Activated T-cell treated with anti-CD3 and anti-CD28 coated beads, Interleukin-2, amount 50 U/mL, for 4 hours (primary cell): ENCODE measurements at places on chromosomes 3 and 15.

DNA sequence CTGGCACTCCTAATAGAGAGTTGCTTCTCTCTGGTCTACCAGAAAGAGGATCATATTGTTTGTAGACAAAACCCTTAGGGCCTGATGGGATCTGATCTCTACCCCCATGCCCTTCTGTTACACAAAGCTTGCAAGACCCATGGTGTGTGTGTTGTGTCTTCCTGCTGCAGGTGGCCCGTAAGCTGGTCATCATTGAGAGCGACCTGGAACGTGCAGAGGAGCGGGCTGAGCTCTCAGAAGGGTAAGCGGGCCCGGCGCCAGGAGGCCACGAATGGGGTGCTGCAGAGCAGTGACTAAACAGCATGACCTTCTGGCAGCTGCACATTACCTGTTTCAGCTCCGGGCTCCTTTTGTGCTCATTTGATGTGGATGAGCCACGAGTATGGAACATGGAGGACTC lies 18.2 kb downstream of the TPM1 start:
- no peak for DNase-seq

DNA sequence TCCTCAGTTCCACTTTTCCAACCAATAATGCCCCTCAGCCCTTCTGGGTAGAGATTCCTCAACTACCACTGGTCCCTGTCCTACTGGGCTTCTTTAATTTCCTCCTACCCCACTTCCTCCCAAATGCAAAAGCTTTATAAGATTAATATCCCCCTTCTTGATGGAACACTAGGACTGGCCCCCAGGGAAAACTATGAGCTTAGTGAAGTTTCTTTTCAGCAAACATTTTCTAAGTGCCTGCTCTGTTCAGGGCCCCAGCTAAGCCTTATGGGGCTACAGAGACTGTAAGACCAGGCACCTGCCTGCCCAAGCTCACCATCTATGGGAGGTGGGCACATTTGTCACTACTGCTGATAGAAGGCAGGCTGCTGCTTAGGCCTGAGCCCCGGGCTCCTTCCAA lies 79.4 kb downstream of the RPLP1 start:
- DNase-seq, result no peak

DNA sequence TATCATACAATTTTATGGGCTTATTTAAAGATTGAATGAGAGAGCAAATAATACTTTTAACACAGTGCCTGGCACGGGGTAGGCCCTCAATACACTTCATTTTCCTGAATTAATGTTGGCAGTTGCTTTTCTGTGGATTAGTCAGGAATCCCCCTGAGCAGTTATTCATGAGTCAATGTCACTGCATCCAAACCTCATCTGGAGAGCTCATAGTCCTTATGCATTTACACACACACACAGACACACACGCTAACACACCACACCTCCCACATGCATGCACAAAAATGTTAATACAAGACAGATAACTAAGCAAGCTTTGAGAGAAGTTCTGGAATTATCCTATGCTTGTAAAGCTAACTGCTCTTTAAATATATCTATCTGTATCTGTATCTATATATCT lies 34.0 kb upstream of the TNFAIP8L3 start:
- no peak for DNase-seq

DNA sequence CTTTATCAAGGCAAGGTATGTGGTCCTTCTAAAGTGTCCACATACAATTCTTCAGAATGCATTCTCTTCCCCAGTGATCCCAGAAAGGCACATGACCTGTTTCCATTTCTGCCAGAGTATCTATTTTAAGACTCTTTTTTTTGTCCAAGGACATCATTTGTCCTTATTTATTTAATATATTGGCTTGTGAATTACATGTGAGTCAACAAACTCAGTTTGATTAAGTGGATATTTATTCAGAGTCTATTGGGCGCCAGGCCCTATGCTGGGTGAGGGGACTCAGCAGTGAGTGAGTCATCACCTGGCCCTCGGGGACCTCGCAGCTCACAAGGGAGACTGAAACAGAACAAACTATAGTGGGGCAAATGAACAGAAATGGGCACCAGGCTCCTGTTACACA lies 136.8 kb downstream of the SNRK start:
- no peak for DNase-seq

GRCh38 chr3:66738625-66739365 lies 238.0 kb upstream of the LRIG1 start:
- no peak for DNase-seq
